ENCODE measurements at places on chromosomes 13 and 19. TPM values are rescaled to one million over a fixed set of nuclear protein-coding genes. Genes with fewer than 3 reads are reported as not detected.

GRCh38 chr13:51396352-51396751 lies 56.5 kb downstream of the INTS6 start:
- DNase-seq = no peak

DNA sequence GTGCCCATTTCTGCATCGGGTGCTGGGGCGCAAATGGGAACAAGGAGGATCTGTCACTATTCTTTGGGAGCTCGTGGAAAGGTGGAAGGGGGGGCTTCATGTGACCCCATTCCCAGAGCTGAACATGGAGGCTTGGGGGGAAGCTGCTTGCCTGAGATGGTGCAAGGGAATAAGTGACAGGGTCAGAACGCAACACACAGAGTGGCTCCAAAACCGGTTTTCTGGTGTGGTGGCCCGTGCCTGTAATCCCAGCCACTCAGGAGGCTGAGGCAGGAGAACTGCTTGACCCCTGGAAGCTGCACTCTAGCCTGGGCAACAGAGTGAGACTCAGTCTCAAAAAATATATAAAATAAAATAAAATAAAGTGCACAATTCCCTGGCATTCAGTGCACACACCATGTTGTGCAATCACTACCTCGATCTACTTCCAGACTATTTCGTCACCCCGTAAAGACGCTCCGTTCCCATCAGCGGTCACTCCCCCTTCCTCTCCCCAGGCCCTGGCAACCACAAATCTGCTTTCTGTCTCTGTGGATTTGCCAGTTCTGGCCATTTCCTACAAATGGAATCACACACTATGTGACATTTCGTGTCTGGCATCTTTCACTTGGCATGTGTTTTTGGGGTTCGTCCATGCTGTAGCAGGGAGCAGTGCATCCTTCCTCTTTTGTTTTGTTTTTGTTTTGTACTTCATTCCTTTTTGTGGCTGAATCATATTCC lies 18.2 kb upstream of the COMP start:
- DNase-seq = peak; percentile 81

- peak; percentile 68 for DNase-seq
Observed at GRCh38 chr19:49056101-49056901, 1.2 kb downstream of the CGB7 start.

GRCh38 chr19:1182727-1183126 lies 8.7 kb upstream of the SBNO2 start:
- DNase-seq = no peak

- DNase-seq = no peak
Observed at GRCh38 chr13:38496917-38497316, 147.3 kb downstream of the UFM1 start.

GRCh38 chr19:12930002-12930645 lies 3.4 kb downstream of the FARSA start:
- DNase-seq = no peak

ITGBL1 gene
- total RNA-seq = 121 TPM

CEBPA gene
- total RNA-seq = 6.1 TPM

Data from aorta (tissue), 5 donors.